ENCODE measurements at places on chromosomes 1 and 21.

DNA sequence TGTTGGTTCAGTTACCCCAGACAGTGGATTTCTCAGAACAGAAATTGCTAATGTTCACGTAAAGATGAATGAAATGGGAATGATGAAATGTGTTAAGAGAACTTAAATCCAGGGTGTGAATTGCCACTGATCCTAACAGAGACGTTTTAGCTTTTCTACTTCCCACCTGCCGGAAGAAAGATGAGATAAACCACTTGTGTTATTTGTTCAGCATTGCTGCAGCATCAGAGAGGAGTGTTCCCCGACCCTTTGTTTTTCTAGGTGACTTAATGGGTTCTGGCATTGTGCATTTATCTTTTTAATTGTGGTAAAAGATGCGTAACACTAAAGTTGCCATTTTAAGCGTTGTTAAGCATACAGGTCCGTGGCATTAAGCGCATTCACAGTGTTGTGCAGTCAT, 122.3 kb downstream of the GALNT2 start:
- DNase-seq = no peak

DNA sequence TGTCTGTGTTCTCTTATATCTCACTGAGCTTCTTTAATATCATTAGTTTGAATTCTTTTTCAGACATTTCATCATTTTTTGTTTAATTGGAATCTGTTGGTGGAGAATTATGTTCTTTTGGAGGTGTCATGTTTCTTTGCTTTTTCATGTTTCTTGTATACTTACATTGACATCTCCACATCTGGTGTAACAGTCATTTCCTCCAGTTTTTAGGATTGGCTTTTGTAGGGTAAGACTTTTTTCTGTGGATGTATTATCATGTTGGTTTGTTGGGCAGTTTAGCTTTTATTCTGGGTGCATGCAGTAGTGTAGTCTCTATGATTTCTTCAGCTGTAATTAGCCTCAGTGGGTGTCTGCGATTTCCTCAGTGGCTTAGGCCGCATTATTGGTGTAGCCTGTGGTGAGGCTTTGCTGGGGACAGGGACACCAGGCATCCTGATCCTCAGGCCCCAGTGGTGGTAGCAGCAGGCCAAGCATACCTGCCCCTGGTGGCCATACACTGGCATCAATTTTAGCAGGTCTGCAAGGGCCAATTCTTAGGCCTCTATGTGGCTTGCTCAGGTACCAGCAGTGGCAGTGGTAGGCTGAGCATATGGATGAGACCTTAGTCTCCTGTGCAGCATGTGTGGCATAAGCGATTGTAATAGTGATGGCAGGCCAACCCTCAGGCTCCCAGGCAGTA, 77.6 kb upstream of the SAMD13 start:
- no peak for DNase-seq

DNA sequence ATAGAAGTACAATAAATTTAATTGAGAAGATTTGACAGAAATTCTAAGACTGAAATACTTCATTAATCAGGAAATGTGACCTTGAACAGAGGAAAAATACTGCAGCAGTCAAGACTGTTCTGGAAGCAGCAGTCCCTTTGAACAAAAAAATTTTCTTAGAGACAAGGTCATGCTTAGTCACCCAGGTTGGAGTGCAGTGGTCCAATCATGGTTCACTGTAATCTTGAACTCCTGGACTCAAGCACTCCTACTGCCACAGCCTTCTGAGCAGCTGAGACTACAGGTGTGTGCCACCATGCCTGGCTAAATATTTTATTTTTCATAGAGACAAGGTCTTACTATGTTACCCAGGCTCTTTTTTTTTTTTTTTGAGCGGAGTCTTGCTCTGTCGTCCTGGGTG, 1.9 kb upstream of the CCDC30 start:
- DNase-seq = no peak

GRCh38 chr1:45299981-45300668, 26.6 kb upstream of the HPDL start:
- peak; percentile 31 for DNase-seq

GRCh38 chr21:34282223-34282622, 81.6 kb upstream of the KCNE2 start:
- DNase-seq = no peak

Data from NCI-H226 (cell line).